ENCODE measurements at places on chromosomes 5 and 9.
A peak's percentile ranks its signal among the peaks of the same experiment; 100 is the strongest.

DNA sequence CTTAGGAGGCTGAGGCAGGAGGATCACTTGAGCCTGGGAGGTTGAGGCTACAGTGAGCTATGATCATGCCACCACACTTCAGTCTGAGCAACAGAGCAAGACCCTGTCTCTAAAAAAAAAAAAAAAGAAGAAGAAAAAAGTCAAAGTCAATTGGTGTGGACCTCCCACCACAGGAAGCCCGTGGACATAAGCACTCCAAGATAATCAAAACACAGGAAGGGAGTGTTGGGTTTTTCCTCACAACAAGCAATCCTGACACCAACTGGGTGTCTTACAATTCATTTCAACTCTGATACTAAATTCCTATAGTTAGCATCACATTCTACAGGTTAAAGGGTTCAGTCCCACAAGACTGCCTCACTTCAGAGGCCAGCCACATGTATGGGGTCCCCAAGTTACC, 70.7 kb downstream of the PDE6A start:
- no peak for DNase-seq

DNA sequence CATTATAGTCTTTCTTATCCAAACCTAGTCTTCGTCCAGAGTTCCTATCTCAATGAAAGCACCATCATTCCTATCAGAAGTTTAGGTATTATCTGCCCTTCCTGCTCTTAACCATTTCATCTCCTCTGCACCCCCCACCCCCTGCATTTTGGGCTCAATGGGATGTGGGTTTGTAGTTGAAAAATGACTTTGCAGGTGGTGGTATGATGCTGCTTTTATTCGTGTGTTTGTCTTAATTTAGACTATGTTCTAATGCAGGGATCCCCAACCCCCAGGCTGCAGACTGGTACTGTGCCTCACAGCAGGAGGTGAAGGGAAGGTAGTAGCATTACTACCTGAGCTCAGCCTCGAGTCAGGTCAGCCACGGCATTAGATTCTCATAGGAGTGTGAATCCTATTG, 49.4 kb upstream of the ZNF608 start:
- no peak for DNase-seq

- no peak for DNase-seq
Measured at GRCh38 chr9:71036501-71036900, 84.9 kb downstream of the TRPM3 start.

- DNase-seq, result no peak
Measured at GRCh38 chr5:40497573-40497972, 182.1 kb upstream of the PTGER4 start.

DNA sequence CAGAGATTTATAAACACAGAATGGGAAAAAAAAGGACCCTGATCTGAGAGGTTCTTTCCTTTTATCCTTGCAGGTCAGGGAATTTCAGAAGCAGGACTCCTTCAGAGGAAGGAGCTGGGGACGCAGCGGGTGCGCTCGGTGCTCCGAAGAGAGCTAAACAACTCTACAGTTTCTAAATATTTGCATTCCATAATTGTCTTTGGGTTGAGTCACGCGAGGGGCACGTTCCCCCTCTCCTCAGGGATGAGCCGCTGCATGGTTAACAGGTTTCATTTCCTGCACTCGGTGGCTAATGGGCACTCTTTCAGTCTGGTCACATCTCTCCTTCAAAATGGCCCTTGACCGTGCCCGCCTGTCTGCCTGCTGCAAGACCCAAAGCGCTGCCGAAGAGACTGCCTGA, 165.0 kb upstream of the HMHB1 start:
- DNase-seq, result no peak

DNA sequence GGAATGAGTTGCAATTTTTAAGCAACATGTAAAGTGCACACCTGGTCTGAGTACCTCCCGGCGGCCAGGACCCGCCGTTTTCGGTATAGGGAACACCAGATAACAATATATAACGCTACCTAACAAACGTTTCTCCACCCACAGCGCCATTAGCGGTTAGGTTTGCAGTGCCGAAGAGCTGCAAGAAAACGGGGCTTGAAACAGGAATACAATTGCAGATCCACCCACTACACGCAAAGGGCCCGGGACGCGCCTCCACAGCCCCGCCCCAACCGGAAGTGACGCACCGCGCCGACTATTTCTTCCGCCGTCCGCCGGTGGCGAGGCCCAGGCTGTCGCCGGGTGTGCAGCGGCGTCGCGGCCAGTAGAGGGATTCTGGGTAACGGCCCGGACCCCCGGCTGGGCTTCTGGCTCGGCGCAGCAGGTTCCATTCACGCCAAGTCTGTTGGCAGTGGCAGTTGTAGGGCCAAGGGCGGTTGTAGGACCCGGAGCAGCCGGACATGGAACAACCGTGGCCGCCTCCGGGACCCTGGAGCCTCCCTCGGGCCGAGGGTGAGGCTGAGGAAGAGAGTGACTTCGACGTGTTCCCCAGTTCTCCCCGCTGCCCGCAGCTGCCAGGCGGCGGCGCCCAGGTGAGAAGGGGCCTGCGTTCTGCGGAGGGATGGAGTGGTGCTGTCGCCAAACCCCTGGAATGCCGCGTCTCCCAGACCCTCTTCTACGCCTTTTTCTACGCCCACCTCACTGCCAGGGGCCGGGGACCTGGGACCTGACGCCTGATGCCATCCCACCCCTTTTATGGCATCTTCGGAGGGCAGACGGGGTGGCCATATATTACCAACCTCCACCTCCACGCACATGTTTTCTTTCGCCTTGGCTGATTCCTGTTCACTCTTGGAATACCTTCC, at the start of gene CDC37L1:
Gene CDC37L1, plus strand, starts transcription at position 302 of the 905 bp plus-strand sequence. Its CDS starts 199 bp downstream, at position 501.
- DNase-seq, result peak; percentile 100

DNA sequence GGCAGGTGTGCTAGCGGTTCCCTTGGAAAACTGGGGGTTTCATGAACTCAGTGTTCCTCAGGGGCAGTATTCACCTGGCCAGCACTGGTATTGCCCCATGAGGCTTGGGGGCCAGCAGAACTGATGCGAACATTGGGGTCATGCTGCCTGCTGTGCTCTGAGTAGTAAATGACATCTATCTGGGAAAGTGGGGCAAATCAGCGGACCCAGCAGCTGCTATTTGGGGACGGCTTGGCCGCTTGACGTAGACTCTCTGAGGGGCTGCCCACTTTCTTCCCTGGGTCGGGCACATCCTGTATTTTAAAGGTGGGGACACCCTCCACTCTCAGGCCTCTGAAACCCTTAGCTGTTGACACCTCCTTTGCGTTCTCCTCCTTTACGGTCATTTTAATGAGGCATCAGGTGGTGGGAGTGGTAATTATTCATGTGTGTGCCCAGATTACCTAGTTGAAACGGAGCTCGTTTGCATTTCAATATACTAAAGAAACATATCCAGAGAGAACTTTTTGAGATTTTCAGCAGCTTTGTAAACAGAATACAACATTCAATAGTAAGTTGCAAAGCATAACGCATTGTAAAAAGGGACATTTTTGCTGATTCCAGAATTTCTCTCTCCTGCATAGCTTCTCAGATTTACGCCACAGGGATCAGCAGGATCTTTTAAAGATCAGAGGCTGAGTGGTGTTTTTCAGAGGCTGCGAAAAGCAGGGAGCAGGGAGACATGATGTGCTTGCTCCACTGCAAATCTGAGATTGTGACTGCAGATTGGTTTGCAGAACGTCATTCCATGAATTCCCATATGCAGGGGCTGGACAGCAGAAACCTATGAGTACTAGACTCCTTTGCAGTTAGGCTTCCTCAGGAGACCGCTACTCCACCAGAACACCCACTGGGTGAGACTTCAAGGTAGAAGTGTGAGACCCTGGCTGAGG, 56.8 kb upstream of the ZFR start:
- DNase-seq, result no peak

- no peak for DNase-seq
Measured at GRCh38 chr5:53469946-53470687, 10.3 kb upstream of the FST start.

DNA sequence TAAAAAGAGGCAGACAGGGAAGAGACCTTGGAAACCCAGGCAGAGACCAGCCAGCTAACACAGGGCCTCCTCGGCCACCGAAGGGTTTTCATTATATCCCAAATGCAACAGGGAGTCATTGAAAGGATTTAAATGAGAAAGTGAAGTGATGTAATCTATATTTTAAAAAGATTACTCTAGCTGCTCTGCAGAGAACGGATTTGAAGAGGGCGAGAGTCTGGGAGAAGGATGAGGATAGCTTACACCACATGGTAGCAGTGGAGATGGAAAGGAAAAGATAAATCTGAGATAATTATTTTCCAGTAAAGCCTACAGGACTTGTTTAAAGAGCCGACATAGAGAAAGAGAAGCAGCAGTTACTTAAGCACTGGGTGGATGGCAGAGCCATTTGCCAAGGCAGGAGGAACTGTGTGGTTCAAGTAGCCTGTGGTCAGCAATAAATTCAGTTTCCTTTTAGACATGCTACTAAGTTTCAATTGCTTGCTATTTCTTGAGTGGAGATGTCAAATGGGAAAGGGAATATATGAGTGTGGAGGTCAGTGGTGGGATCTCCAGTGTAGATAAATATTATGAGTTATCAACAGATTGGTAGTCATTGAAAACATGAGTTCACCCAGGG, 9.3 kb downstream of the FBN2 start:
- no peak for DNase-seq

GRCh38 chr9:34252670-34253459, 74.0 kb downstream of the UBAP1 start:
- DNase-seq, result peak; percentile 83

- peak; percentile 9 for DNase-seq
Measured at GRCh38 chr9:126128494-126129142, 198.0 kb upstream of the MVB12B start.

DNA sequence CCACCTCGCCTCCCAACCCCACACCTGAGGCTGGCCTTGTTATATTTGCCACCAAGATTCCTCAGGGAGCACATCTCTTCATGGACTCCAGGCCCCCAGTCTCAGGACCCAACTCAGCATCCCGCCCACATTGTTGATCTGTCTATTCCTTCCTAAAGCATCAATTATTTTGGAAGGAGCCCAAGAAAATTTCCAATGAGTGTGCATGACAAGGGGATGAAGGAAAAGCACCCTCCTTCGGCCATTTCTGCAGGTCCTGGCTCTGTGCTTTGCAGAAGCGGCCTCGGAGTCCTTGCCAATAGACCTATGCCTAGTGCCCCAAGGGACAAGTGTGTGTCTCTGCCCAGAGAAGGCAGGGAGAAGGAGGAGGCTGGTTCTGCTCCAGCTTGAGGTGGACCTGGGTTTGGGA, 273.2 kb downstream of the GADD45G start:
- peak; percentile 28 for DNase-seq

GRCh38 chr9:125548141-125548540, 158.9 kb downstream of the MAPKAP1 start:
- no peak for DNase-seq

Measured in activated CD8-positive, alpha-beta memory T cell treated with anti-CD3 and anti-CD28 coated beads for 24 hours (primary cell).